Stimulated activated CD4-positive, alpha-beta T cell treated with anti-CD3 and anti-CD28 coated beads, Interleukin-2, amount 100 ng/mL, for 24 hours (primary cell): ENCODE measurements at places on chromosomes 12 and 14.

DNA sequence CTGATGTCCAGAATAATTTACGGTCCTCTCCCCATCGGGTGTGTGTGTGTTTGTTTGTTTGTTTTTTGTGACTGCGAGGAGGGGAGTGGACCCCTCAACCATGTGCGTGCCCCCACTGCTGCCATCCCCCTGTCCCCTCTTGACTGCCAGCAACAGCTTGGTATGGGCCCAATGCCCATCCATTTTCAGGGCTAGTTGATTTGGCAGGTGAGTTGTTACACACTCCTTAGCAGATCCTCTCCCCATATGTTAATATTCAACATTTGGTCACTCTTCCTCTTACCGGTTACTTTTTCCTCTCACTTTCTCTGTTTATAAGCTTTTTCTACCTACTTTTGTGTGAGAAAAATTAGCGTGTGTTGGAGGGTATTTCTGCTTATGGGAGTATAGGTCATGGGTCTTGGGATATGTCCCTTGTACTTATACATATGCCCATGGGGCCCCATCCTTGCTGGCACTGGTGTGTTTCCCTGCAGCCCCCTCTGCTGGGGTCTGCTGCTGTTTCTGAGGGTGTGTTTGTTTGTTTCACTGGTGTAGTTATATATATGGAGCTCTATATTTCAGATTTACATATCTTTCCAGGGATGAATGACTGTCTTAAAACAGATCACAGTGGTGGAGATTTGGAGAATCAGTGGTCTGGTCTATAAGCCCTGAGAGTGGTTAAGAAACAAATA, 33.8 kb downstream of the ZFHX2 start:
- DNase-seq, result no peak

DNA sequence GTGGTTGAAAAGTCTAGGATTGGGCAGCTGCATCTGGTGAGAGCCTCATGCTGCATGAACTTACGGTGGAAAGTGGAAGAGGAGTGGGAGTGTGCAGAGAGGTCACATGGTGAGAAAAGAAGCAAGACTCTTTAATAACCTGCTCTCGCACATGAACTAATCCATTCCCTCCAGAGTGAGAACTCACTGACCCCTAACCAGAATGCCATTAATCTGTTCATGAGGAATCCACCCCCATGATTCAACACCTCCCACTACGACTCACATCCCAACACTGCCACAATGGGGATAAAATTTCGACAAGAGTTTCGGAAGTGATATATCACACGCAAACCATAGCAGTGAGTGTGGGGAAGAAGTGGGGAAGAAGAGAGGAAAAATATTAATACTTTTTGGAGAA, 377.4 kb downstream of the NAV3 start:
- no peak for DNase-seq

DNA sequence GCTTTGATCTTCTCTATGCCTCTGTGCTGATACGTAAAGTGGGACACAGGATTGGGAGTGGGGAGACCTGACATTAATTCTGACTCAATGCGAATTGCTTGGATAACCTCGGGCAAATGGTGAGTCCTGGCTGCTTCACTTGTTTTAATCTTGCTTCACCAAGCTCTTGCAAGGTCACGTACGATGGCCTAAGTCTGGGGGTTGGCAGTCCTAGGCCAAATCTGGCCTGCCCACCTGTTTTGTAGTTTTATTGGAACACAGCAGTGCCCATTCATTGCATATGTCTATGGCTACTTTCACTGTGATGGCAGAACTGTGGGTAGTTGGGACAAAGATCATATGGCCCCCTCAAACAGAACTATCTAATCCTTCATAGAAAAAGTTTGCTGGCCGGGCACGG, 13.4 kb downstream of the CLSTN3 start:
- DNase-seq, result no peak

- DNase-seq, result no peak
These were observed 18.0 kb downstream of the LUM start for GRCh38 chr12:91093341-91093740.

DNA sequence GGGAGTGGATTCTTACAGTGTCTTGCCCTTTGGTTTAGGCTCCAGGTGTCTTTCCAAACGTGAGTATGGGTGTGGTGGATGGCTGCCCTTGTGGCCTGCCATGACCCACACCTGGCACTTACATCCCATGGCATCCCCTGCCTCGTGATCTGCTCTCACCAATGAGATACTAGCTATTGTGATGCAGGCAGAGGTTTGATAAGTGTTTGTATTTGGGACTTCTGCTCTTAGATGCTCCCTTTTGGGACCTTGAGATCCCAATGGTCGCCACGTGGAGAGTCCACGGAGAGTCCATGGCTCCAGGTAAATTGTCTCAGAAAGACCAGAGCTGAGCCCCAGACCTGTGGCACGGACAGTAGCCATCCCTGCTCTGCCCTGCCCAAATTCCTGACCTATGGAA, 62.5 kb downstream of the MDM2 start:
- no peak for DNase-seq

DNA sequence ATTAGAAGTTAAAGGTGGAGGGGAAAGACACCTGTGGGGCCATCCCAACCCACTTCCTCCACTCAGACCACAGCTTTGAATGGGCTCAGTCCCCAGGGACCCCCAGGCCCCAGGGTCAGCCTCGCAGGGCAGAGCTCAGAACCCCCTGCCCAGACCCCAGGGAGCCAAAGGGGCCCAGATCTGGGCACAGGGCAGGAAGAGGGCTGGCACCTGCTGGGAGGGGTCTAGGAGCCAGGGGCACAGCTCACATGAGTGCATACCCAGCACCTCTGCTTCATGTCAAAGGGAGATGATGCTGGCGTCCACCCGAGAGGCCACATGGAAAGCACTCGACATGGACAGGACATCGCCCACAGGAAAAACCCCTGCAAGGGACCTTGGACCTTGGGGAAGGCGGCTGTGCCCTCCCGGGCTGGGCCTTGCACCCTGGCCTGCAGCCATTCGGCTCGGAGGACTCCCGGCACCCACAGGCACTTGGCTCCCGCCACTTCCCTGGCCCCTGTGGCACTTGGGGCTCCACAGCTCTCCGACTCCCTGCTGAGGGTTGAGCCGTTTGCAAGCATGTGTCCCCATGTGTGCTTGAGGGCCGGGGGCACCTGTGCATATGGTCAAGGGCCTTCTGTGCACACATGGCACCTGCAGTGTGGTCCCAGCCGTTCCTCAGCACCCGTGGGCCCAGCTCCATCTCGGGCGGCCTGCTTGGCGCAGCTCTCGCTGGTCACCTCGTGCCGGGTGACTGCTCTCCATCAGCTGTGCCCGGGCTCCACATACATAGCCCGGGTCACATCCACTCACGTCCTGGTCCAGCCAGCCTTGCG, 7.8 kb upstream of the AMN start:
- DNase-seq, result no peak

GRCh38 chr12:90896164-90896563, 58.8 kb downstream of the CCER1 start:
- DNase-seq, result no peak

- DNase-seq, result no peak
These were observed 86.2 kb downstream of the STON2 start for GRCh38 chr14:81313775-81314429.

- no peak for DNase-seq
These were observed 20.4 kb upstream of the AMN start for GRCh38 chr14:102902086-102902485.

DNA sequence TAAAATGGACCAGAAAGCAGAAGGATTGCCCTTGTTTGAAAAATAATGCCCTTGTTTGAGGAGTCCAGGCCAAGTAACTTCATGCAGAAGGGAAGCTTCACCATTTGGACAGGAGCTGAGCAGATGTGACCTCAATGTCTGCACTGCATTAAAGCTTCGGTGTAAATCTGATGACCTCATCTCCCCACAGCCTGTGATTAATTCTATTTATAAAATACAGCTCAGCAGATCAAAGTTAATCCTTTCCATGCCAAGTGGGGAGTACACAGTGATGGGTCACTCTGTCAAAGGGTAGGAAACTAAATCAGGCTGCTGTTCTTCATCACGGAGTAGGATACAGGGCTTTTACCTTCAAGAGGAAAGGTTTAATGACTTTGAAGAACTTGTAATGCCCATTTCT, 533.7 kb downstream of the RPS29 start:
- DNase-seq, result no peak

DNA sequence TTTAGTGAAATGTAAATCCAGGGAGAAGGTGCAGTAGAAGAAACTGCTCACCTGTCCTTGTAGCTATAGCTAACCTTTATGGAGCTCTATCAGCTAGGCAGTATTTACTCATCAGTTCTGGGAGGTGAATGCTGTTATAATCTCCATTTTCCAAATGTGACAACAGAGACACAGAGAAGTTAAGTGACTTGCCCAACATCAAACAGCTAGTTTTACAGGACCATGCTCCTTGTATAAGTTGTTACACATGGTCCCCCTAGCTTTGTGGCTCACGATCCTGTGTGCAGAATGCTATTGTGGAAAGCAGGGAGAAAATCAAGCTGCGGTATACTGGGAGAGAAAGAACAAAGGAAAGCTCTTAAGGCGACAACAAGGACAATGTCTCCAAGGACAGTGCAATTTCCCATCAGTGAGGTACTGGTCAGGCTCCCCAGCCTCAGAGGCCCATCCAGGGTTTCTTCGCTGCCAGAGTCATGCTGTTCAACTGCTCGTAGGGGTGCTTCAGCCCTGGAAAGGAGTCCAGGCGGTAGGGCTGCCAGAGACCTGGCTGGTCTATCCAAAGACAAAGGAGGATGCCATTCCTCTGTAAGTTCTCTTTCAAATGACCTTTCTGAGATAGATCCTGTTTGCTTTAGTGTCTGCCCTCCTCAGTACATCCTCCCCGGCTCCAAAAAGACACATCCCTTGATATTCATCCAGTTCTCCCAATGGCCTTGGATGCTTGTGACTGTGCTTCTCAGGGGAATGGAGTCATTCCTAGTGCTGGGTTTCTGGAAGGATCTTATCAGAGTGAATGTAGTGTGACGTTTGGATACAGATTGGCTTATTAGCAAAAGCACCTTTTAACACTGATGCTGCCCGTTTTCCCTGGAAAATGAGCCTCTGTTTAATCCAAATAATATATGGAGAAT, 95.5 kb downstream of the ARF6 start:
- no peak for DNase-seq

DNA sequence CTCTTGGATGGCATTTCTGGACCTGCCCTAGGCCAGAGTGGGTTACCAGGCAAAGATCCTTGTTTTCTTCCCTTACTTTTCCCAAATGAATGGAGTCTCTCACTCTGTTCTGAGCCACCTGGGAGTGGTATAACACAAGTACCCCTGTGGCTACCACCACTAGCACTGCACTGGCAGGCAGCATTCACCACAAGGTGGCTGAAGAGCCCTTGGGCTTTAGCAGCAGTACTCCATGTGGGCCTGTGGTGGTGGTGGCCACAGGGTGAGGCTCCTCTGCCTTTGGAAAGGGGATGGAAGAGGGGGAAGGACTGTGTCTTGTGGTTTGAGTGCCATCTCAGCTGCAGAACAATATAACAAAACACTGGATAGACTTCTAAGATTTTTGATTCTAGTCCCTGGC, 38.1 kb upstream of the LMNTD1 start:
- no peak for DNase-seq

DNA sequence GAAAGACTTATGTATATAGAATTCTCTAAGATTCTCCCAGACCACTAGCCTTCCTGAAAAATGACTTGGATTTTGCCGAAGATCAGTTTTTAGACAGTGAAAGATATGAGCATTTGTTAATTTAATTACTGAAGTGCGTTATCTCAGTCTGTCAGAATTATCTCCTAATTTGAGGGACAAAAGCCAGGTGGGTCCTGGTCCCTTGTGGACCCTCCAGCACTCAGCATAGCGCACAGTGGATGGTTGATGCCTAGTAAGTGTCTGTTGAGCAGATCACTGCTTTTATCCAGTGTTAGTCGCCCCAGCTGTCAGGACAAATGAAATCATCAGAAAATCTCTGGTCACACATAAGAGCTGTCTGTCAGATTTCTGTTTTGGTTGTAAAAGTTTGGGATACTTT, 80.4 kb downstream of the EML1 start:
- no peak for DNase-seq

DNA sequence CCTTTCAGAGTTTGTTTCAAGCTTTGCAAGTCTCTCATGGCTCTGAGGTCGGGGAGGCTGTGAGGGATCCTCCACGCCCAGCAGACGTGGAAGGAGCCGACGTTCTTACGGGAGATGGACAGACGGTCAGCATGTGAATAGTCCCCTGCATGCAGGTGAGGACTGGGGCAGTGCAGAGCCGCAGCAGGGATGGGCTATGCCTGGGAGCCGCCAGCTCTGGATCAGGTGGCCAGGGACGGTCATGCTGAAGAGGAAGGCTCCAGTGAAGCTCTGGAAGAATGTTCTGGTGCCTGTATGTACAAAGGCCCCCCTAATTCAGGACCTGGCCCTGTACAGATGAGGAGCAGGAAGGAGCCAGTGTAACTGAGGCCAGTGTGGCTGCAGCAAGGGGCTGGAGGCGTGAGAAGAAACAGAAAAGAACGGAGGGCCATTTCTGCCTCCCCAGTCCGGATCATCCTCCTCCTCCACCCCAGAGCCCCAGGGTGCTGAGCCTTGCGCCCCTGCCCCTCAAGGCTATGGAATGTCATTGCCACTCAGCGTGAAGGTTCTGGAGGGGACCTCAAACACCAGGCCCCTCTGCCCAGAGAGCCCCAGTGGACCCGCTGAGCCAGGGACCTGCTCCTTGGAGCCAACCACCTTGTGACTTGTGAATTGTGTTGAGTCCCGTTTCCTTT, 96.8 kb upstream of the DIO3 start:
- DNase-seq, result no peak

DNA sequence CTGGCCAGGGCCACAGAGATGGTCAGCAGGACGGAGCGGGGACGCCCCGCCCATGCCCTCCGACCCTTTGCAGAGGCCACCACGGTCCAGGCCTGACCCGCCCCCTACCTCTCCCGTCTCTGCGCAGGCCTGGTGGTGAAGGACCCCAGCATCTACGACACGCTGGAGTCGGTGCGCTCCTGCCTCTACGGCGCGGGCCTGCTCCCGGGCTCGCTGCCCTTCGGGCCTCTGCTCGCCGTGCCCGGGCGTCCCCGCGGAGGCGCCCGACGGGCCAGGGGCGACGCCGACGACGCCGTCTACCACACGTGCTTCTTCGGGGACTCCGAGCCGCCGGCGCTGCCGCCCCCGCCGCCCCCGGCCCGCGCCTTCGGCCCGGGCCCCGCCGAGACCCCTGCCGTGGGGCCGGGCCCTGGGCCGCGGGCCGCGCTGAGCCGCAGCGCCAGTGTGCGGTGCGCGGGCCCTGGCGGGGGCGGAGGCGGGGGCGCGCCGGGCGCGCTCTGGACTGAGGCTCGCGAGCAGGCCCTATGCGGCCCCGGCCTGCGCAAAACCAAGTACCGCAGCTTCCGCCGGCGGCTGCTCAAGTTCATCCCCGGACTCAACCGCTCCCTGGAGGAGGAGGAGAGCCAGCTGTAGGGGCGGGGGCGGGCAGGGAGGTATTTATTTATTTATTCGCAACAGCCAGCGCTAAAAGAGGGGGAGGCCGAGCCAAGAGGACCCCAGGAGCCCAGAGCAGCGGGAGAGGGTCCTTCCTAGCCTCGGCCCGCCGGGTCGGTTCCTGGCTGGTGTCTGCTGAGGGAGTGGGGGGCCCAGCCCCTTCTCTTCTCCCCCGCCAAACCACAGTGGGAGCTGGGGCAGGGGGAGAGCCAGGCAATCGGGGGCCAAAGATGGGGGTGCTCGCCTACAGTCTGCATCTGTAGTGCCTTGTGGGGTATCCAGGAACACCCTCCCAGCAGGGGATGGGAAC, 8.1 kb downstream of the TAMALIN start:
- no peak for DNase-seq

- no peak for DNase-seq
These were observed 14.8 kb downstream of the PLEKHA5 start for GRCh38 chr12:19144287-19144686.

- no peak for DNase-seq
These were observed 75.8 kb downstream of the RIN3 start for GRCh38 chr14:92589213-92589852.
